ENCODE measurements at places on chromosomes 13 and 19.

- DNase-seq = no peak
Measured at GRCh38 chr13:33838647-33839046, 20.7 kb downstream of the RFC3 start.

- no peak for DNase-seq
Measured at GRCh38 chr13:84032116-84032515, 149.8 kb upstream of the SLITRK1 start.

GRCh38 chr19:43798546-43799409 lies 3.5 kb downstream of the LYPD5 start:
- DNase-seq = no peak

GRCh38 chr13:113996081-113996911 lies 22.4 kb upstream of the C13orf46 start:
- DNase-seq = no peak

DNA sequence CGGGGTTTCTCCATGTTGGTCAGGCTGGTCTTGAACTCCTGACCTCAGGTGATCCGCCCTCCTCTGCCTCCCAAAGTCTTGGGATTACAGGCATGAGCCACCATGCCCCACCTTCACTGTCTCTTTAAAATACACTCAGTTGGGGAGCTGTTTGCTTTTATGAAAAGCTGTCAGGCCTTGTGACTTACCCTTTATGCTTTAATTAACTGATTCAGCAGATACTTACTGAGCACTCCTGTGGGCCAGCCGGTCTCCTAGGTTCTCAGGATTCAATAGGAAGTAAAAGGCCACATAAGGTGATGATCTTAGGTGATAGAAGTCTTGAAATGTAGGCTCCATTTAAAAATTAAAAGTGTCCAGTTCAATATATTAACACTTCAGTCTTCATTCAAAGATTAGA lies 7.5 kb downstream of the UBAC2 start:
- DNase-seq = no peak

DNA sequence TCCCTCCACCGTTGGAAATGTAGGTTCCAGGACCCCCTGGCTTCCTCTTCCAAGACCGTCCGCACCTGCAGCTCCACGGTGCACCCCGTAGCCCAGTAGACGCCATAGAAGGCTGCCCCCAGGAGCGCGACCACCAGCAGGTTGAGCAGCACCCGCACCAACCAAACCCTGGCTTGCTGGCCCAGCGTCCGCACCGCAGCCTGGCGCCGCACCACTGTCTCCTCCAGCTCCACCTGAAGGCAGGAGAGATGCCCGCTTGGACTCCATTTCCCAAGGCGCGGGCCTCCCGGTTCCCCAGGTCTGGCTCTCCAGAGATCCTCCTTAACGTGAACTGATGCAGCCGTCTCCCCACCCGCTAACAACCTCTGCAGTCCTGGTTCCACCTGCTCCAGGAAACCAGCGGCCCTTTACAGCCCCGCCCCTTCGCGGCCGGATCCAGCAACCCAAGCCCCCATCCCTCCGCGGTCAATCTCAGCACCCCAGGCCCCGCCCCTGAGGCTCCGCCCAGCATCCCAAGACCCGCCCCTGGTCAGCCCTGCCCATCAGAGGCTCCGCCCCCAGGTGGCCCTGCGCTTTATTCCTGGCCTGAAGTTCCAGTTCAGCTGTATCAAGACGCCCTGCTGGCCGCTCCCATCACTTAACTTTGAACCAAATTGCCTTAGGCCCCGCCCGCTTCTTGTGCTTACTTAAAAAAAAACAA lies 5.0 kb upstream of the LENG1 start:
- no peak for DNase-seq

DNA sequence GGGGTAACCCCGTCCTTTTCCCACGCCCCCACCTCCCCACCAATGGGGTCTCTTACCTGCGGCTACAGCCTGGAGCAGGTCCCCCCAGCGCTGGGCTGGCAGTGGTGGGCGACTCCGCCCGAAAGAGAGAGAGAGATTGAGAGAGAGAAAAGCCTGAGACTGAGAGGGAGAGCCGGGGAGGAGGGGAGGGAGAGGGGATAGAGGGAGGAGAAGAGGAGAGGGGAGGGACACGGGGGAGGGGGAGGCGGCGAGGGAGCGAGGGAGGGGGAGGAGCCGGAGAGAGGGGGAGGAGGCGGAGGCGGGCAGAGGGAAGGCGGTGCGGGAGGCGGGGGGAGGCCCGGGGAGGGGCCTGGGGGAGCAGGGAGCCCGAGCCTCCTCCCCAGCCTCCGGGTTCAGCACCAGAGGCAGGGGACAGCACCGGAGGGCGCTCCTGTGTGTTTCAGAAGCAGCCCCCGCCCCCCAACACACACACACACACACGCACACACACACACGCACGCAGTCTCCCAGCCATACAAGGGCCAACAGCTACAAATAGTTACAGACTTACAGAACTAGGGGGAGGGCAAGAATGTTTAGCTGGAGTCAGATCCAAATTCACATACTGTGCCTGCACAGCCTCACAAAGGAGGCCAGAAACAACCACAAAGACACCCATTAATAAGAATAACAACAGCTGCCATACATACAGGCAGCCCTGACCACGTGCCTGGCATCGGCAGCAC lies at the start of gene SLC8A2:
SLC8A2 (minus strand) TSS at position 161 of the 725 bp plus-strand sequence. CDS start 5,490 bp downstream, outside the sequence.
- DNase-seq = peak; percentile 66

GRCh38 chr13:41122838-41123237 lies 9.8 kb downstream of the KBTBD6 start:
- DNase-seq = peak; percentile 24

DNA sequence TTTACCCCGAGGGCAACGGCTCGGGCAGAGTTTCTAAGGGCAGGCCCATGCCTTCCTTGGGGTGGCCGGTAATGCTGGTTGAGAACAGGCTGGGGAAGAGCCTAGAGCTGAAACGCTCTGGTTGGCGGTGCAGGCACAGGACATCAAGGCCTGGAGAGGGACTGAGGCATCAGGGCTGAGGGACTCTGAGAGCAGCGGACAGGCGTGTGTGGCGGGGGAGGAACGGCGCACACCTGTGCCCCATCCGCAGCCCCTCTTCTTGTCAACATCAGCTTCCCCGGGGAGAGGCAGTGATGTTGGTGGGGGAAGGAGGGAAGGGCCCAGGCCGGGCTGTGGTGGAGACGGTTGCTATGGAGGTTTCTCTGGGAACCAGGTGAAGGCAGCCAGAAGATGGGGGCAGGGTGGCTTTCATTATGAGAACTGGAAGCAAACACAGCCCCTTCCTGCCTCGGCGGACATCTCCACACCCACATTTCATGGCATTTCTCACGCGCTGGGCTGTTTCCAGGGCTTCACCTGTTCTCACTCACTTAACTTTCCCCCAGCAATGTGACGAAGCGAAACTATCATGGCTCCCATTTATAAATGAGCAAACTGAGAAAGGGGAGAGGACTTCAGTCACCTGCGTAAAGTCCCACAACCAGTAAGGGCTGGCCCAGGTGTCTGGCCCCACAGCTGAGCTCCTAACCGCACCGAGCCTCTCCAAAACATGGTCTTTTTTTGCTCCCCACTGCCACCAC lies 8.2 kb upstream of the ATF5 start:
- DNase-seq = no peak

GRCh38 chr13:24172071-24172470 lies 11.6 kb downstream of the SPATA13 start:
- DNase-seq = no peak

- DNase-seq = no peak
Measured at GRCh38 chr13:44305917-44306370, 67.7 kb upstream of the SERP2 start.

- DNase-seq = no peak
Measured at GRCh38 chr19:42436006-42436405, 6.7 kb downstream of the CXCL17 start.

DNA sequence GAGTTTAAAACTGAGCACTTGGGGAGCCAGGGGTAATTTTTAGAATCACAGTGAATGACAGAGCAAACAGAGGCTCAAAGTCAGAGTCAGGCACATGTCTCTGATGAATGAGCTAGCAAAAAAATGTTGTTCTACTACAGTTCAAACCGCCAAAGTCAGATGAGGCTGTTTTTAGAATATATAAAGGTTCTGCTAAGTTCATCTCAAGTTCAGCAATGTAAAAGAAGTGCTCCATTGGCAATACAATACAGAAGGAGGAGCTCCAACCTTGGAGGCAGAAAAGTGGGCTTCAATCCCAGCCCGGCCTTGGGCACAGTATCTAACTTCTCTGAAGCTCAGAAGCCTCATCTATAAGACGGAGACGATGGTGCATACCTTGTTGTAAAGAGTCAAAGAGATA lies 70.1 kb upstream of the IPO5 start:
- no peak for DNase-seq

DNA sequence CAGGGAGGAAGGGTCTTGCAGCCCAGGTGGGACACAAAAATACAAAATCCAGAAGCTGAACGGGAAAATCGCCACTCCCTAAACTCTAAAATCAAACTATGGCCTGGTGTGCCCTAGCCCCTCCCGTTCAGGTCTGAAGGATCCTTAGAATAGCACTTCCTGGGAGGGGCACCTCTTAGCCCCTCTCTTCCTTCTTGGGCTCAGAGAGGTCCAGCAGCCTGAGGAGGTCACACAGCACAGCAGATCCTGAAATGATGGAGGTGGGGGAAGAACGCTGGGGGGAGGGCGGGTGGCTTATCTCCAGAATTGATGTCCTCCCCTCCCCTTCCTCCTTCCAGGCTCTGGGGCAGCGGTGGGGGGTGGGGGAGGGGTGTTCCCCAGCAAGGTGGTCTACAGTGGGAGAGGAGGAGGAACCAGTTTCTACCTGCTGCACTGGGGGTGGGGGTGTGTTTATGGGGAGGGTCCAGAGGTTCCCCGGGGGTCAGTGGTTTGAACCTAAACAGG lies 1.9 kb downstream of the DIRAS1 start:
- no peak for DNase-seq

GRCh38 chr13:76292031-76292430 lies 594.2 kb downstream of the KCTD12 start:
- no peak for DNase-seq

- DNase-seq = no peak
Measured at GRCh38 chr13:38951525-38952313, 38.9 kb downstream of the STOML3 start.

DNA sequence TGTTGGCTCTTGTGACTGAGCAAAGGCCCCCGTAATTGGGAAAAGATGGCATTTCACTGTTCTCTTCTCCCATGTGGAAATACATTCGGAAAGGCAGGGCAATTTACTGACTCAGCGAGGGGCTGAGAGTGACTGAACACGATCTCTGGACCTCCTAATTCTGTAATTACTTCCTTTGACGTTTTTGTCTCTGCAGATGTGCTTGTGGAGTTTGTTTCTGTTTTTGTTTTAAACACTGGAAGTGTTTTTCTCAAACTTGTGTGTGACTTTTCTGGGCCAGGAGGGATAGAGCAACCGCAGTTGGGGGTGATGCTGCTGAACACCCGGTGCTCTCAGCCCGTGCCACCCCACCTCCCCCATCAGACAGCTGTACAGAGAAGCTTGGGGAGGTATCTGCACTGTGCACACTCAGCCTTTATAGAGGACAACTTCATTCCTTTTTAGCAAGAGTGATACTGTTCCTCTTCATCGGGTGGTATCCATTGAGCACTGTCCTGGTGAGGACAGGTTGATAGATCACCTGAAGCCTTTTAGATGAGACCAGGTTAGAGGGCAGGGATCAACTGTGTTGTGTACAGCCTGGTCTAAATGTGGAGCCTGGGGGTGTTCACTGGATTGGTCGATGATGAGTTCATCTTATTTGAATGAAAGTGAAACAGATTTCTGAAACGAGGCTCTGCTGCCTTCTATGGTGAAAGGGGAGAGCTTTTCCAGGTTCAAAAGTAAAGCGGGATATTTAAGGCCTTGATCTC lies 117.4 kb downstream of the ESD start:
- no peak for DNase-seq

DNA sequence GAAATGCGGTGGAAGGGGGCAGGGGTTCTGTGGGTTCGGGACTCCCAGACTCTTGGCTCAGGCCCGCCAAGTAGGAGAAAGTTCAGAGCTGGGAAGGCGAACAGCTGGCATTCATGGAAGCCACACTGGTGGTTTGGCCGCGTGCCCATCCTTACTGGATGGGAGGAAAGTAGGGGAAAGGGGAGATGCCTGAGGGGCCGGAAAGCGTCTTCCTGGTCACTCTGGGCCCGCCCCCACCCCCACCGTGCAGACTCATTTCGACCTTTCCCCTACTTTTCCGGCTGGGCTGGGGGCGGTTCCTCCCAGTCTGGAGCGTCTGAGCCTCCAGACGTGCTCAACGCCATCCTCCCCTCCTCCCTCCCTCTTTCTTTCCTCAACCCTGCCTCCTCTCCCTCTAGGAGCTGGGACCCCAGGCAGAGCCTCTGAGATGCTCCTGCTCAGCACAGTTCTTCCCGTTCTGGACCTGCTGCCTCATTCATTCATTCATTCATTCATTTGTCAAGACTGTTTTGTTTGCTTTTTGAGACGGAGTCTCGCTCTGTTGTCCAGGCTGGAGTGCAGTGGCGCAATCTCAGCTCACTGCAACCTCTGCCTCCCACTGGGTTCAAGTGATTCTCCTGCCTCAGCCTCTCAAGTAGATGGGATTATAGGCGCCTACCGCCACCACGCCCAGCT lies 3.5 kb downstream of the ANGPTL4 start:
- peak; percentile 72 for DNase-seq

DNA sequence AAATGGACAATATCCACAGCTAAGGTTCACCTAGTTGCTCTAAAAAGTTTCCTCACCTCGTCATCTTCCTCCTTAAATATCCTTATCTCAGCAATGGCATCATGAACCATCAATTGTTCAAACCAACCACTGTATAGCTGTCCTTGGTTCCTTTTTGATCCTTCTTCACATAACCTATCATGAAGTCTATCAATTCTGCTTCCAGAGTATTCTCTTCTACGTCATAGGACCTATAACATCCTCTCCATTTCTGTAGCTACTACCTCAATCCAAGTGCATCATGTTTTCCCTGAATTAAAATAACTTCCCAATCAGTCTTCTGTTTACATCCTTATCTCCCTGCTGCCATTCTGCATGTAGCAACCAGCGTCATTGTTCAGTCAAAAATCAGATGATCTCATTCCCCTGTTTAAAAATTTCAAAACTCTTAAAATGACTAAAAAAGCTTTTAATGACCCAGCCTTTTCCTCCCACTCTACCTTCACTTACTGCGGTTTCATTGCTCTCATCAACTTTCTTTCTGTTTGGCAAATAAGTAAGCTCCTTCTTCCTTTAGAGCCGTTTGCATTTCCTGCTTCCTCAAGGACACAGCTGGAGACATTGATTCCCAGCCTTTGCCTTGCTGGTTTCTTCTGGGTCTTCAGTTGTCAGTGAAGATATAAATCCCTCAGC lies 223.9 kb upstream of the MIR17HG start:
- no peak for DNase-seq

DNA sequence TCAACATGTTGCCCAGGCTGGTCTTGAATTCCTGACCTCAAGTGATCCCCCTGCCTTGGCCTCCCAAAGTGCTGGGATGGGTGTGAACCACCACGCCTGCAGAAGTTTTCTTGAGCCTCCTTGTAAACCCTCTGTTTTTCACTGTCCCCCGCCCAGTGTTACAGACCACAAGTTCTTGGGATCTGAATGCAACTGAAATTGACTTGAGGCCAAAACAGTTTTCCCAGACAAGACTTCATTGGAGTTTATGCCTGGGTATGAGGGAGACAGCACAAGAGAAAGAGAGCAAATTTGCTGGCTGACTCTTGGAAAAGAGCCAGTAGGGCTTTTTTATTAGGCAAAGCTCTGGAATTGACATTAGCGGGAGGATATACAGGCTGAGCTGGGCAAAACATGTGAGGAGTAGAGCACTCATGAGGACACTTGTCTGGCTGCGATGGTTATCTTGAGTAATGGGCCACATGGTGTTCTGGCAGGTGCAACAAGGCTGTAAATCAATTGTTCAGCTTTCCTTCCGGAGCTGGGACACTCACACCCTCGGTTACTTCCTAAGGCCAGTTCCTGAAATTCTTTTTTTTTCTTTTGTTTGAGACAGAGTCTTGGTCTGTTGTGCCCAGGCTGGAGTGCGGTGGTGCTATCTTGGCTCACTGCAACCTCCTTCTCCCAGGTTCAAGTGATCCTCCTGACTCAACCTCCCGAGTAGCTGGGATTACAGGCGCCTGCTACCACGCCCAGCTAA lies 12.7 kb upstream of the HNRNPL start:
- DNase-seq = peak; percentile 87
